Activated CD4-positive, CD25-positive, alpha-beta regulatory T cell treated with anti-CD3 and anti-CD28 coated beads, Interleukin-2, amount 50 U/mL, for 72 hours (primary cell): ENCODE measurements at places on chromosomes 12 and 14.

DNA sequence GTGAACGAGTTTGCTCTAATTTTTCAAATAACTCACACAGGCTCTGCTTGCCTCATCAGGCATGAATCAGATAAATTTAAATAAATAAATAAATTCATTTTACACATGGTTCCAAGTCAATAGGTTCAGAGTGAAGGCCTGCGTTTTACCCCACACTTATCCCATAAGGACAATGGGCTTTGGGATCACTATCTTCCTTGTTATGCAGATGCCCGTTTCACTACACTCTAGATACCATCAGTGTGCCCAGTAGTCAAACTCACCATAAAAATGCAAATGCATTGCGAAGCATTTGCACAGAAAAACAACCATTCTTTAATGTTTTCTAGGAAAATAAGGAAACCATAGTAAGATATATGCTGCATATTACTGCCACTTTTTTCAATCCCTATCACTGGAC, 155.9 kb upstream of the CCDC196 start:
- no peak for DNase-seq

DNA sequence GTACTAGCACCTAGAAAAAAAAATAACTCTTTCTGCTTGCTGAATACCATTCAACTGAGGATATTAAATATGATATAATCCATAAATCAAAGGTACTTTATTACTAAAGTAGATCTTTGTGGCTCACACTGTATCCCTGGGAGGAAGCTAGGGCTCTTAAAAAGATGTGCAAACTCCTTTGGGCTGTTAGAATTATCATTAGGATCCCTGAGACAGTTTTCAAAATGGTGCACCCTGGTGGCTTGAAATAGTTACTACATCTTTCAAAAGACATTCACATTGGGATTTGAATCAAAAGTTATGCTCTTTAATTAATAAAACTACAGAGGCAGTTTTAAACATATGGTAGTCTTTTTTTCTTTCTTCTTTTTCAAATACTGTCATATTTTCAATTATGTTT, 228.5 kb upstream of the G2E3 start:
- DNase-seq, result no peak

- DNase-seq, result no peak
Measured at GRCh38 chr14:29222671-29223268, 456.2 kb downstream of the FOXG1 start.

DNA sequence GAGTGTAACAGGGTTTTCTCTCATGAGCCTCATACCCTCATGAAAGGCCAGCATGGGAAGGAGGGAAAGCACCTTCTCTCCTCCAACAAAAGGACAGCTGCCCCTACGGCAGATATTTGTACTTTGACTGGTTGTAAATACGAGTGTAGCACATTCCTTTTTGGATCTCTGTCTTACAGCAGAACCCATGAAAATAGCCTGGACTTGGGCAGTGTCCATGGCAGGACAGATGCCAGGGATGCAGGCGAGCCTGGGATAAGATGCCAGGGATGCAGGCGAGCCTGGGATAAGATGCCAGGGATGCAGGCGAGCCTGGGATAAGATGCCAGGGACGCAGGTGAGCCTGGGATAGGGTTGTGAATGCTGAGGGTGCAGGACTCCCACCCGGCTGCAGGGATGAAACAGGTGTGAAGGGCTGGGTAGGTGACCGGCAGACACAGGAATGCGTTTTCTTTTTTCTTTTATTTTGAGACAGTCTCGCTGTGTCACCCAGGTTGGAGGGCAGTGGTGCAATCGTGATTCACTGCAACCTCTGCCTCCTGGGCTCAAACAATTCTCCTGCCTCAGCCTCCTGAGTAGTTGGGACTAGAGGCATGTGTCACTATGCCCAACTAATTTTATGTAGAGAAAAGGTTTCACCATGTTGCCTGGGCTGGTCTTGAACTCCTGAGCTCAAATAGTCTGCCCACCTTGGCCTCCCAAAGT, 120.0 kb downstream of the BEGAIN start:
- DNase-seq, result no peak

DNA sequence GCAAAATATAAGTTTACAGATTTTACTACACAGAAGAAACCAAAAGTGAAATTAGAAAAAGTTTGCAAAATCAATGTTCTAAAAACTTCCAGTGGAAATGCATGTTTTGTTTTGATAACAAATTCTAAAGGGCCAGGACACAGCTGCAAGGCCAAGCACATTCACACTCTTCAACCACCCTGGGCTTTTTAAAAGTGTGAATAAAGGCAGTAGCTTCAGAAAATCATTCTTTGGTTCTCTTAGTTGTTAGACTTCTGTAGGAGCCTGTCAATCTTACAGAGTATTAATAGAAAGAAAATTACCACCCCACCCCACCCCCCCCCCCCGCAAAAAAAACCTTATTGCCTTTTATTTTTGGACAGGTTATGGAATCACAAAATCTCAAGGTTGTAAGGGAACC, 105.2 kb upstream of the EGLN3 start:
- no peak for DNase-seq
